HepG2 (cell line): ENCODE measurements at places on chromosomes 3 and 15. TPM values are rescaled to one million over a fixed set of nuclear protein-coding genes. Genes with fewer than 3 reads are reported as not detected.
A peak's percentile ranks its signal among the peaks of the same experiment; 100 is the strongest.

- peaks cover 31% of the 10 kb centered on the region for H3K4me1 ChIP-seq
- peak overlapping the region; percentile 99 for H3K27ac ChIP-seq
- H3K36me3 ChIP-seq: peaks cover 10% of the 10 kb centered on the region
- peaks cover 6% of the 10 kb centered on the region; the same call in 1 of the 3 replicates for H3K27me3 ChIP-seq
- DNase-seq: no peak
These were observed 602 bp downstream of the TRIM71 start for GRCh38 chr3:32818229-32818969.

DNA sequence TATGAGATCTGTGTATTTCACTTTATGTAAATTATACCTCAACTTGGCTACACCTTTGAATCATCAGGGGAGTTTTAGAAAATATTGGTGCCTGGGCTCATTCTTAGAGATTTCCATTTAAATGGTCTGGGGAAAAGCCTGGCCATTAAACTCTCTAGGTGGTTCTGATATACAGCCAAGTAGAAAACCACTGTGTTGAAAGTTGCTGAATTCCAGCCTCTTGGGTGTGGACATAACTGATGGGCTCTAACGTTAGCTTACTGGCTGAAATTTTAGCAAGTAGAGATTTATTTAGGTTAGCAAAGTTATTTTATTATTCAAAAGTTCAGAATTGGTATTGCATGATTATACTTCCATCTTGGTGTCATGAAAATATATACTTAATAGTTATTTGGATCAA lies 84.1 kb downstream of the ATG7 start:
- H3K27me3 ChIP-seq: no peaks in the 10 kb centered on the region
- H3K36me3 ChIP-seq: peaks cover 3% of the 10 kb centered on the region
- H3K27ac ChIP-seq: no peak overlapping the region
- DNase-seq: no peak

DNA sequence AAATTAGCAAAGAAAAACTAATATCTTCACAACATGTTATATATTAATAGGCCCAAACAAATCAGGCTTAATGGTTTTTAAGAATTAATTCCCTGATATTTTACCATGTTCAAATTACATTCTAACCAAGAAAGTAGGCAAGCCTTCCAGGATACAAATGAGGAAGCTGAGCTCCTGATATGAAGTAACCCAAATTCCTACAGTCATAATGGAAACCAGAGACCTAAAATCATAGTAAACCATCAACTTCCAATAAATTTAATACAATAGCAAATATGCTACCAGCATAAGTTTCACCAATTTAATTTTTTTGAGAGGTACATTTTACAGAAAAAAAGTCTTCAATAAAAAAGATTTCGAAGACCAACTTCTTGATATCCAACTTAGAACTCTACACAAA lies 3.8 kb downstream of the DCBLD2 start:
- no peak overlapping the region for H3K27ac ChIP-seq
- H3K4me1 ChIP-seq: peaks cover 54% of the 10 kb centered on the region
- H3K4me3 ChIP-seq: no peak overlapping the region; the same call in 1 of the 2 replicates
- no peaks in the 10 kb centered on the region; the same call in 2 of the 3 replicates for H3K27me3 ChIP-seq
- no peaks in the 10 kb centered on the region for H3K36me3 ChIP-seq

The TM4SF1 gene
- 226 and 431 TPM in 2 replicates for total RNA-seq

DNA sequence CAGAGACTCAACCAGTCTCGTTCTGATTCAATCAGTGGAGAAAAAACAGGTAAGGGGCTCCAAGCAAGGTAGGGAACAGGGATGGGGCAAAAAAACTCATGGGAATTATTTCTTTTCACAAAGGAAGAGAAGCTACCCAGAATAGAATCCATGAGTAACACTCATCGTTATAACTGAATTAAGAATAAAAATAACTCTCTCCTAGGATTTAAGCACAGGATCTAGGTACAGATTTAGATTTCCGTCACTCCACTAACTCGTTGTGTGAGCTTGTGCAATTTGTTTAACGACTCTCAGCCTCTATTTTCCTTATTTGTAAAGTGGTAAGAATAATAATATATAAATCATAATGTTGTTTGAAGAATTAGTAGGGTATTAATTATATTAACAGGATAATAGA lies 68.6 kb downstream of the ADAMTS9 start:
- no peak for DNase-seq
- H3K4me1 ChIP-seq: no peaks in the 10 kb centered on the region
- H3K27ac ChIP-seq: no peak overlapping the region
- H3K27me3 ChIP-seq: no peaks in the 10 kb centered on the region; the same call in 1 of the 2 replicates
- H3K36me3 ChIP-seq: no peaks in the 10 kb centered on the region

- H3K4me1 ChIP-seq: peaks cover 34% of the 10 kb centered on the region
- peaks cover 44% of the 10 kb centered on the region for H3K36me3 ChIP-seq
- DNase-seq: no peak
- H3K4me3 ChIP-seq: no peak overlapping the region
- H3K27me3 ChIP-seq: no peaks in the 10 kb centered on the region; the same call in 2 of the 3 replicates
These were observed 2.8 kb downstream of the TMEM43 start for GRCh38 chr3:14127516-14128161.

GRCh38 chr3:61299343-61300005 lies 48.2 kb upstream of the FHIT start:
- no peaks in the 10 kb centered on the region for H3K36me3 ChIP-seq
- H3K4me1 ChIP-seq: no peaks in the 10 kb centered on the region
- no peak overlapping the region for H3K4me3 ChIP-seq
- no peak overlapping the region for H3K27ac ChIP-seq
- DNase-seq: peak; percentile 24

DNA sequence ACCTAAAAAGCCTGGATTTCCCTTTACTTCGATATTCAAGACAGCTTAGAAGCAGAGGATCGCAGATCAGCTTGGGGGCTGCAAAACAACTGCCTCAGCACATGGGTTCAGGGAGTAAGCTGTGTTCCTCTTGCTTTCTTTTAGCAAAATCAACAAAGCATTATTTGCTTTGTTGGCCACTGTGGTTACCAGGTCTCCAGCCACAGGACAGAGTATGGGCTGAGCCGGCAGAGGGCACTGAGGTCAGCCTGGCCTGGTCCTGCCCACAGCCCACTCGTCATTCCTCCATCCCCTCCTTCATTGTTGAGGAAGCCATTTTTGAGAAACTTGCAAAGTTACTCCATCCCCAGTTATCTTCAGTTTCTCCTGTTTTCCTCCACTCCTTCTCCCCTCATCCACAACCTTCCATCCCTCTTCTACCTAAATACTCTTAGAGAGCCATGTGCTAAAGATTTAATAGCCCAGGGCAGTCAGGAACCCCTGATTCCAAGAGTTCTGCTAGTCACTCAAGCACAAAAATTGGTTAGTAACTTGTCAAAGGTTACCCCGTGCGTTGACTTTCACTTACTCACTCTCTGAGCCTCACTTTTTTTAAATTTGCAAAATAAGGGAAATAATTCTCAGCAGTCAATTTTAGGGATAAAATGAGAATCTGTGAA lies 60.0 kb upstream of the HES1 start:
- no peaks in the 10 kb centered on the region for H3K36me3 ChIP-seq
- no peaks in the 10 kb centered on the region; the same call in 1 of the 2 replicates for H3K27me3 ChIP-seq
- H3K4me3 ChIP-seq: peak overlapping the region; percentile 4; the same call in 1 of the 2 replicates
- DNase-seq: peak; percentile 86
- H3K4me1 ChIP-seq: peaks cover 66% of the 10 kb centered on the region
- peak overlapping the region; percentile 45 for H3K27ac ChIP-seq

GRCh38 chr3:170777564-170777926 lies 92.5 kb downstream of the RPL22L1 start:
- no peaks in the 10 kb centered on the region for H3K27me3 ChIP-seq
- H3K27ac ChIP-seq: no peak overlapping the region
- no peaks in the 10 kb centered on the region for H3K36me3 ChIP-seq
- H3K4me3 ChIP-seq: no peak overlapping the region
- no peaks in the 10 kb centered on the region for H3K4me1 ChIP-seq
- DNase-seq: no peak

DNA sequence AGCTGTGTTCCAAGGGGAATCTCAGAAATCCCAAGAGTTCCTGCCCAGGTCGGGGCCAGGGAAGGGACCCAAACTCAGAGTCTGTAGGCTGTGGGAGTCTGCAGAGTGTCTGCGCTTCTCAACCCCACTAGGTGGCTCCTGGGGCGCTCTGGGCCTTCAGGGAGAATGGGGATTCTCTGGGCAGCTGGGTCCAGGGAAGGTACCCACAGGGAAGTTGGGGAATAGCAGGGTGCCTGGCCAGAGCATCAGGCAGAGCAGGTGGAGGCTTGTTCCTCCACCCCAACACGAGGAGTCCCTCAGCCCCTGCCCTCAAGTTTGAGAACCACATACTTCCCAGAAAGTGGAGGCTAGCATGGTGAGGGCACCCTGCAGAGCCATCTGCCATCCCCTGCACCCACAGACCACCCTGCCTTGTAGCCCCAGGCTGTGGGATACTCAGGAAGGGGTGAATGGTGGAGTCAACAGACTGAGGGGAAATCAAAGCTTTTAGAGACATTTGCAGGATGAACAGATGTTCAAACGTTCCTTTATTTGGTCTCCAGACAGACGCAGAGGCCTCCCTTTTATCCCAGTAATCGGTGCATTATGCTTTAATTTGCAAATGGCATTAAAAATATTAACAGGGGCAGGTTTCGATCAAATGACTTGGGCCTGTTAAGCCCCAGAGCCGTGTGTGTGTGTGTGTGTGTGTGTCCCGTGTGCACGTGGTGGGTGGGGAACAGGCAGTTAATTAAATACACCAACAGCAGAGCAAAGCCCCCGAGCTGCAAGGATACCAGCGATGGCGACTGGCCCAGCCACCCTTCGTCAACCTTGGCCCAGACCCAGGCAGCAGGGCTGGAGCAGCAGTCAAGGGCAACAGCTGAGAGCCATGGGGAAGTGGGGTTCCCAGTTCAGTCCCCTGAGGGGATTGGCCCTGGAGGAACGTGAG lies 57.7 kb downstream of the DNAJB8 start:
- 0 out of 3 replicates have a peak, but pooled peaks cover 6% of the 10 kb centered on the region for H3K36me3 ChIP-seq
- H3K27ac ChIP-seq: no peak overlapping the region
- no peaks in the 10 kb centered on the region for H3K27me3 ChIP-seq
- no peak overlapping the region for H3K4me3 ChIP-seq
- H3K4me1 ChIP-seq: peaks cover 12% of the 10 kb centered on the region; the same call in 1 of the 2 replicates
- no peak for DNase-seq

The SMCO1 gene
- total RNA-seq: not detected in 2 replicates

The SPINK8 gene
- total RNA-seq: not detected in 2 replicates

The NR2E3 gene
- total RNA-seq: not detected in 2 replicates

- no peak overlapping the region for H3K27ac ChIP-seq
- H3K4me3 ChIP-seq: no peak overlapping the region
- H3K4me1 ChIP-seq: no peaks in the 10 kb centered on the region
- H3K36me3 ChIP-seq: no peaks in the 10 kb centered on the region
- no peaks in the 10 kb centered on the region for H3K27me3 ChIP-seq
These were observed 210.5 kb downstream of the DOCK3 start for GRCh38 chr3:50885070-50885850.

DNA sequence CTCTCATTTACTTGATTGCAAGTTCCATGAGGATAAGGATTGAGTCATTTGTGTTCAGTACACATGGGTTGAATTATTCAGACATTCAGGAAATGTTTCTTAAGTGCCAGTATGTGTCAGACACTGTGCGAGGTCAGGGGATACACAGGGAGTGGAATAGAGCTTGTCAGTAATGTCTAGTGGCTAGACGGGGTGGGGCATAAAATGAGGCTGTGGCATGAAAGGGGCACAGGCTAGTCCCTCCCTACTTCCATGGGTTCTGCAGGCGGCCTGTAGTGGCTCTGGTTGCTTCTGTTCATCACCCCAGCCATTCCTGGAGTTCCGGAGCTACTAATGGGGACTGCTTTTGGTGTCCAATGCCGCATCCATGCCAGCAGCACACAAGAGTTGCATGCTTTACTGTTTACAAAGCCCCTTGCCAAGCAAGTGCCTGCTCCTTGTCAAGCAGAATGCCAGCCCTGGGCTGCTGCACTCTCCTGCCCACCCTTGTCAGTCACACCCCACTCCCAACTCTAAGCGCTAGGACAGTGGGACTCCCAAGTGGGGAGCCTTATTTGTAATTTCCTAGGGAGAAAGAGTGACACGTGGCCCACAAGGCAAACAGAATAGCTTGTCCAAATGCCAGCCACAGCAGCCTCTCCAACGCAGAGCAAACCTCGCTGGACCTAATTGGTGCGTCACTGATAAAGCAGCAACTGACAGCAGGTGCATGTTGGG lies 70.8 kb downstream of the RAB11A start:
- no peak overlapping the region for H3K4me3 ChIP-seq
- H3K27me3 ChIP-seq: peaks cover 2% of the 10 kb centered on the region; the same call in 1 of the 2 replicates
- peaks cover 9% of the 10 kb centered on the region for H3K4me1 ChIP-seq
- DNase-seq: no peak

DNA sequence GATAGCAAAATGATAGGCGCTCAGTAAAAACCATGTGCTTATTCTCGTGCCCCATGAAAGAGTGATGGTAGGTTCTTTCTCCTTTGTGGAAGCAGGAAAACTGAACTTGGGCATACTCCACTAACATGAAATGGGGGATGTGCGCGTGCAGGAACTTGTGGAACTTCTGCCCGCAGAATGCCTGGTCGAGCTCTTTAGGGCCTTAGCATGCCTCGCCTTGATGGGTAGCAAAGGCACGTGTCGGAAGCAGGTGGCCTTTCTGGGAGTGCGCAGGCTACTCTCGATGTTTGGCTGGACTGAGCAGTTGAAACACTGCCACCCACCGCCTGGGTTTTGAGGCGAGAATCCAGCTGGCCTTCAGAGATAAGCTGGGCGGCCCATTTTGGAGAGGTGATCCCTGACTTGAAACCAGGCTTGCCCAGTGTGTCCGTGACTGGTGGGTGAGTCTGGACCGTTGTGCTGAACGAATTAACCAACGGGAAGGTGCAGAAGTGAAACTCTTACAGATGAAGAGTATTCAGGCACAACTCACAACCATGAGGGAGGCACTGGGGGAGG lies 842 bp downstream of the PCCB start:
- H3K36me3 ChIP-seq: 0 out of 2 replicates have a peak, but pooled peaks cover under 1% of the 10 kb centered on the region
- peaks cover 66% of the 10 kb centered on the region for H3K4me1 ChIP-seq
- peak overlapping the region; percentile 54 for H3K4me3 ChIP-seq
- DNase-seq: peak; percentile 64
- no peaks in the 10 kb centered on the region for H3K27me3 ChIP-seq
